ENCODE measurements at places on chromosomes 2 and 18.

- no peak for DNase-seq
Observed at GRCh38 chr2:164792316-164793170, 49.1 kb downstream of the COBLL1 start.

- DNase-seq, result no peak
Observed at GRCh38 chr2:148586522-148587128, 57.9 kb upstream of the EPC2 start.

- no peak for DNase-seq
Observed at GRCh38 chr2:227416701-227417100, 29.0 kb upstream of the SCYGR1 start.

- no peak for DNase-seq
Observed at GRCh38 chr2:228697456-228697855, 516.0 kb upstream of the SPHKAP start.

DNA sequence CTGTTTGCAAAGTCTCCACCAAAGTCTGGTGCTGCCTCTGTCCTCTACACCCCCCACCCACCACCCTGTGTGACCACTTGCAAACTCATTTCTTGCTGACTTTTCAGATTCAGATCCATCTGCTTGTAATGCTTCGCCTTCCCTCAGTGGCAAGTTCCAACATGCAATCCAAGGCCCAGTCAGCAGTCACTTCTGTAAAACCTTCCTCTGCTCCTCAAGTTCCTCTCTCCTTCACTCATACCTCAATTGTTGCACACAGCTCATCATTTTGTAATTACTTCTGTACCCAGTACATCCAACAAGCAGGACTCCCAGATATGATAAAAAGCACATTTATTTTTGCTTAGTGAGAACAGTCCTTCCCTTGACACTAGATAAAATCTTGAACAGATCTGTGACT, 6.5 kb upstream of the LOXHD1 start:
- DNase-seq, result no peak

- DNase-seq, result no peak
Observed at GRCh38 chr2:120291401-120292311, 39.0 kb downstream of the RALB start.

All from stimulated activated CD8-positive, alpha-beta memory T cell treated with anti-CD3 and anti-CD28 coated beads, Interleukin-7, amount 100 ng/mL, for 48 hours (primary cell).